ENCODE measurements at places on chromosomes 6 and 20.

DNA sequence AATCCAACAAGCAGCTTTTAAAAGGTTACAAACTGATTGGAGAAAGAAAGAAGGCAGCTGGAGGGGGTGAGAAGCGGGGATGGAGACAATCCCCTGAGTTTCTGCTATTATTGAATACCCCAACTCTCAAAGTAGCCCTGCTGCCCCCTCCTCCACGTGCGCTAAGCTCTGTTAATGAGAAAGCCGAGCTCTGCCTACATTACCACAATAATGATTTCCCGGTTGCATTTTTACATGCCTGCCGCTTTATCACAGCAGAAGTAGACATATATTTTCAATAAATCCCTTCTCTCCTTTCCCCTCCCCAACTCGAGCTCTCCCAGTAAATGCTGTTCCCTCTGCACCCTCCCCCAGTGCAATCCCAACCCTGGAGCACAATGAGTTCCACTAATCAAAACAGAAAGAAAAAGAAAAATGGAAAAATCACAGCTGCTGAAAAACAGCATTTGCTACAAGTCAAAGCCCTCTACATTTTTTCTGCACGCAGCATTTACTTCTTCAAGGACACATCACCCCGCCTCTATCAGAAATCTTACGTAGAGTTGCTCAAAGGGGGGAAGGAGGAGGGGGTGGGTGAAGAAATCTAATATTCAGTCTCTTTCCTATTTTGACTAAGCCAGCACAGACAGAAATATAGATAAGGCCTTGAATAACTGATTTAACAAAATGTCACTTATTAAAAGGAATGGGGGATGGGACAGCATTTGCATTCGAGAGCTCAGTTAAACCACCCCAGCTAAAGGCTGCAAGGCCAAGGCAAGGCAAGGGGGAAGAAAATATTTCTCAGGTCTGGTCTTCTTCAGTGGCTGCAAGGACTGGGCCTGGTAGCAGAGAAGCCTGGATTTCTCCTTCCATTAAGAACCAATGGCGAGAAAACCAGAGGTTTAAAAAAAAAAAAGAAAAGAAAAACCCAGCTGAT is 10.7 kb downstream of the TRERF1 start:
- DNase-seq: no peak

- DNase-seq: no peak
Measured at GRCh38 chr20:36341331-36342020, 35.3 kb downstream of the DLGAP4 start.

GRCh38 chr6:89032599-89032998 is 48.0 kb upstream of the PNRC1 start:
- no peak for DNase-seq

GRCh38 chr6:1310628-1311399 is 1.1 kb upstream of the FOXQ1 start:
- DNase-seq: no peak

- no peak for DNase-seq
Measured at GRCh38 chr20:48211238-48211637, 426.0 kb upstream of the SULF2 start.

DNA sequence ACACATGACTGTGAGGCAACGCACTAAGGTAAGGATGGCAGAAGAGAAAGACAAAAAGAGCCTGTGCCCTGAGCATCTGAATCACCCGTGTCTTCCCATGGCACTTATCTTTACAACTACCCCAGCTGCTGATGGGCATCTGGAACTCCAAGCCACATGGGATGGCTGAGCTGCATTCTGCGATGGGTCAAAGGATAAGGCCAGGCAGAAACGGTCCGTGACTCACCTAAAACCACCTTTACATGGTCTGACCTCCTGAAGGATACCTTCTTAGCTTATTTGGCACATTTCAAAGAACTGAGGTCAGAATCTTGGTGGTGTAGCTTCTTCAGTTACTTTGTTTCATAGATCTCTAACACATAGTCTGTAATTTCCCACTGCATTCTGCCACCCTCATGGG is 99.7 kb downstream of the DNAH8 start:
- no peak for DNase-seq

- no peak for DNase-seq
Measured at GRCh38 chr6:164104432-164104831, 689.9 kb downstream of the QKI start.

- DNase-seq: no peak
Measured at GRCh38 chr6:160139420-160139851, 17.8 kb downstream of the SLC22A1 start.

DNA sequence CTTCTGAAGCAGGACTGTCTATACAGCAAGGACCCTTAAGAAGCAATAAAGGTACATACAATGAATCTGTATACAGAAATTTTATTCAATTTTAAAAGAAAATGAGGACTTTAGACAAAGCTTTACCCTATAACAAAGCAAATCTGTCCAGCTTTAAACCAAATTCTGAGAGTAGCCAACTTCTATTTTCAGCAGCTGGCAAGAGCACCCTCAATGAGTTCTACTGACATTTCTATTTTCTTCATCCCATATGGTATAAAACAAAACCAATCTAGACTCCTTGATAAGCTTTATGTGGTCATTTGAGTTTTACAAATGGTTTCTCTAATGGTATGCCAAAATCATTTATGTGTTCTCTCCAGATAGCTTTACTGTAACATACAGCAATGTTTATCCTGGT is 12.7 kb downstream of the CPNE1 start:
- DNase-seq: no peak

Measured in GM12878 (cell line).